LHCN-M2 (cell line): ENCODE measurements at places on chromosomes 4 and X. TPM values are rescaled to one million over a fixed set of nuclear protein-coding genes. Genes with fewer than 3 reads are reported as not detected.

The UGT2A1 gene
- total RNA-seq: not detected in 2 replicates

DNA sequence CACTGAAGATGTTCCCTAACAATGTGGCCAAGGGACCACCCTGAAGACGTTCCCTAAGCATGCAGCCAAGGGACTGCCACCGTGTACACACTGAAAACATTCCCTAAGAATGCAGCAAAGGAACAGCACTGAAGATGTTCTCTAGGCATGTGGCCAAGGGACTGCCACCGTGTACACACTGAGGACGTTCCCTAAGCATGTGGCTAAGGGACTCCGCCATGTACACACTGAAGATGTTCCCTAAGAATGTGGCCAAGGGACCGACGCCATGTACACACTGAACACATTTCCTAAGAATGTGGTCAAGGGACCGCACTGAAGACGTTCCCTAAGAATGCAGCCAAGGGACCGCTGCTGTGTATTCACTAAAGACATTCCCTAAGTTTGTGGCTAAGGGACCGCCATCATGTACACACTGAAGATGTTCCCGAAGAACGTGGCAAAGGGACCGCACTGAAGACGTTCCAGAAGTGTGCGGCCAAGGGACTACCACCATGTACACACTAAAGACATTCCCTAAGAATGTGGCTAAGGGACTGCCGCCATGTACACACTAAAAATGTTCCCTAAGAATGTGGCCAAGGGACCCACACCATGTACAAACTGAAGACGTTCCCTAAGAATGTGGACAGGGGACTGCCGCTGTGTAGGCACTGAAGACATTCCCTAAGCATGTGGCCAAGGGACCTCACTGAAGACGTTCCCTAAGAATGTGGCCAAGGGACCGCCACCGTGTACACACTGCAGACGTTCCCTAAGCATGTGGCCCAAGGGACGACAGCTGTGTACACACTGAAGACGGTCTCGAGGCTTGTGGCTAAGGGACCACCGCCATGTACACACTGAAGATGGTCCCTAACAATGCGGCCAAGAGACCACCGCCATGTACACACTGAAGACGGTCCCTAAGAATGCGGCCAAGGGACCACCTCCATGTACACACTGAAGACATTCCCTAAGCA is 54.8 kb downstream of the DHRSX start:
- DNase-seq: no peak

The FSTL5 gene
- not detected in 2 replicates for total RNA-seq

The HERC5 gene
- 1.6 and 3.3 TPM in 2 replicates for total RNA-seq

DNA sequence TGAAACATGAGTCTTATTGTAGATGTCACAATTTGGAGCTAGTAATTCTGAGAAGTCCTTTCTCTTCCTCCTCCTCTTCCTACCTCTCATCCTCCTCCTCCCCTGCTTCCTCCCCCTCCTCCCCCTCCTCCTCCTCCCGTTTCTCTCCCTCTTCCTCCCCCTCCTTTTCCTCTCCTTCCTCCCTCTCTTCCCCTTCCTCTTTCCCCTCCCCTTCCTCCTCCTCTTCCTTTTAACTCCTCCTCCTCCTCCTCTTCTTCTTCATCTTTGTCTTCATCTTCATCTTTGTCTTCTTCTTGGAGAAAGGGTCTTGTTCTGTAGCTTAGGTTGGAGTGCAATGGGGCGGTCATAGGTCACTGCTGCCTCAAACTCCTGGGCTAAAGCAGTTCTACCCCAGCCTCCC is 161.8 kb downstream of the PCDH7 start:
- DNase-seq: no peak

DNA sequence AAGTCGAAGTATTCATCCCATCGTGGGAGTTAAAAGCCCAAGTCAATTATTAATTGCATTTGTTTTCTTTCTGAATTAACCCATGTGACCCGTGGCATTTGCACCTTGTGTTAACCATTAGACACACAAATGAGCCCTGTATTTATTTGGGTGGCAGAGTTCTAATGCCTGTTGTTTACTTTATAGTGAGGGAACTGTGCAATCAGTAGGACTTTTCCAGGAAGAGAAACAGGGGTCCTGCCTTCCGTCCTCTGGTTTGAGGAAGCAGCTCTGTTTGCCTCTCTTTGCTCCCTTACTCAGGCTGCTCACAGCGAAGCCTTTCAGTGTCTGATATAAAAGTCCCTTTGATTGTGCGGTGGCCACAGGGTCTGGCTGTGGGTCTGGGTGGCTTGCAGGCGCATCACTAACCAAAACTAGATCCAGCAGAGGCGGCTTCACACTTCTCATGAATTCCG is 263.6 kb downstream of the PTTG2 start:
- no peak for DNase-seq

The HGFAC gene
- total RNA-seq: 0.32 and 0.40 TPM in 2 replicates

- peak; percentile 52 for DNase-seq
These were observed 21.0 kb upstream of the FMR1 start for GRCh38 chrX:147890756-147891155.

DNA sequence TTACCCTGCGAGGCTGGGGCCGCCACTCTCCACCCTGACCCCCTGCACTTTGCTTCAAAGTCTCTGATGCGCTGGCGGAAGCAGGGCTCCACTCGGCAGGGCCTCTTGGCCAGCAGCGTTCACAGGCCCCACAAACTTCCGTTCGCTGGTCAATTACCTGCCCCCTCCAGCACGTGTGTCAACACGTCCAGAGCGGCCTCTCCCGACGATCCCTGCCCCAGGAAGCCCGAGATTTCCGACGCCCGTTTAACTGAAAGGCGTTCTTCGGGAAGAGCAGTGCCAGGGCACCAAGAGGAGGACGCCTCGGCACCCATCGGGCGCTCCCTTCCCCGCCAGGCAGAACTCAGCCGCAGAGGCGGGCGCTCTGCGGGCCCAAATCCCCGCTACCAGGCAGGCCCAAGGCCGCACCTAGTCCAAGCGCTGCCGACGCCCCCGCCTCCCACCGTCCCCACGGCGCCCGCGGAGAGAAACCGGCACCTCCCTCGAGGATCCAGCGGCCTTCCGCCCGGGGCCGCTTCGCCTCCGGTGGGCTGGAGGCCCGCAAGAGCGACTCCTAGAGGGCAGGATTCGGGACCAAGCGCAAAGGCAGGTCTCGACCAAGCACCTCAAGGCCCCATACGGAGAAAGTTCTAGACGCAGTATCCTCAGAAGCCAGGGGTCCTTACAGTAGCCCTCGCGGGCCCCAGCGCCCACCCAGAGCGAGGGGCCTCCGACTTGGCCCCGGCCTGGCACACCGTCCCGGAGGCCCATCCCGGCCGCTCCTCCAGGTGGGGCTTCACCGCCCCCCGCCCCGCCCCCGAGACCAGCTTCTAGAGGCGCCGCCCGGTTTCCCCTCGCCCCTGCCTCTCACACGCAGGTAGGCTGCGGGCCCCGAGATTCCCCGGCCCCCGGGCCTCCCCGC is 586 bp downstream of the BCAP31 start:
- no peak for DNase-seq

The HPGD gene
- not detected in 2 replicates for total RNA-seq
